A549 treated with Mapracorat at 1 μM for 4 hours (cell line): ENCODE measurements at places on chromosomes 3 and 15. TPM values are rescaled to one million over a fixed set of nuclear protein-coding genes. Genes with fewer than 3 reads are reported as not detected.

TRIM42 gene
- not detected in 5 replicates for total RNA-seq

DNASE1L3 gene
- 0.21 TPM in 1 of 5 replicates, not detected in the others for total RNA-seq

P2RY13 gene
- total RNA-seq = not detected in 5 replicates

PLIN1 gene
- total RNA-seq = 0.06 to 0.17 TPM (median 0.14 TPM) in 4 of 5 replicates, not detected in the other

ASB14 gene
- total RNA-seq = not detected in 5 replicates

C15orf61 gene
- 2.6 to 4.6 TPM (median 4.0 TPM) in 5 replicates for total RNA-seq

RBP2 gene
- total RNA-seq = not detected in 5 replicates

MINAR1 gene
- 0.30 to 0.57 TPM (median 0.47 TPM) in 5 replicates for total RNA-seq

ACKR4 gene
- total RNA-seq = not detected in 5 replicates

TGM4 gene
- total RNA-seq = 0.07 to 0.30 TPM (median 0.14 TPM) in 5 replicates

RTP1 gene
- not detected in 5 replicates for total RNA-seq

SI gene
- total RNA-seq = not detected in 5 replicates
